ENCODE measurements at places on chromosomes 2 and 18. TPM values are rescaled to one million over a fixed set of nuclear protein-coding genes. Genes with fewer than 3 reads are reported as not detected.

DNA sequence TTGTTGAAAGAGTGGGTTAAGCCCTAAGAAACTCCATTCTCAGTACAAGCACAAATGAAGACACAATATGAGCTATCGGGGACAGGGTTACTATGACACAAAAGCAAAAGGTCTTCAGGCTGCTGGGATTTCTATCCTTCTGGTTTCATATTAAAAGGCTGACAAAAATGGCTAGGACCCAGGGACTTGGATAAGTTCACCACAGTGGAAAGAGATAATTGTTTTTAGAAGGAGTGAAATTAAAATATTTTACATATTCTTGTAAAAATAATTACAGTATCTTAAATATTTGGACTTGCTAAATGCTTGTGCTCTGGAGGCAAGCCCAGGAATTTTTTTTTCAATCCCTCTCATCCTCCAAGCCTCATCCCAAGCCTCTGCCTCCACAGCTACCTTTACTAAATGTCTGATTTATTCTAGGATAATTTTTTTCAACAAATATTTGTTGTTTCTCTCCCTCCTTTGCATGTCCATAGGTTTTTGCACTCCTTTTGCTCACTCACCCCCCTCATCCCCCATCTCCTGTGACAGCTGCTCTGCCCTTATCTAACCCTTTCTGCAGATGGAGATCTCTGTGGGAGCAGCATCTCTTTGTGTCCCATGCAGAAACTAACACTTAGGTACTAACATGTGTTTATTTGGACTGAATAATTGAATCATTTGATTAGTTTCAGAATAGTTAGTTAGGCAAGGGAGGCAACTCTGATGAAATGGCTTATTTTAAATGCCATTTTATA is 47.8 kb upstream of the NABP1 start:
- no peak overlapping the region for H3K4me3 ChIP-seq
- no peak overlapping the region for H3K27ac ChIP-seq
- no peak for DNase-seq
- H3K4me1 ChIP-seq = no peaks in the 10 kb centered on the region

DNA sequence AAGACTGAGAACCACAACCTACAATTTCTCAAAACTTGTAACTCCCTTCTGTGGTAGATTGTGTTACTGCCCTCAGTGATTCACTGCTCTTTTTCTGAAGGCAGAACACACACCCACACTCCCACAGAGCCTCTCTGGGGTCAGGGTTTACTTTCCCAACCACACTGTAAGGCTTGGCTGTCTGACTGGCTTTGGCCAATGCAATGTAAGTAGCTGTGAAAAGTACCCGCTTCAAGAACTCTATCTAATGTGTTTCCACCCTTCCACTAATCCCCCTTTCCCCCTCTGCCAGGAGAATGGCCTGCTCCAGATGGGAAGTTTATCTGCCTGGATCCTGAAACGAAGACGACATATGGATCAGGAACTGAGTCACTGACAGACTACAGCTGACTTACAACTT is 222.7 kb downstream of the CDH2 start:
- H3K27me3 ChIP-seq = no peaks in the 10 kb centered on the region
- no peaks in the 10 kb centered on the region for H3K4me1 ChIP-seq
- H3K27ac ChIP-seq = no peak overlapping the region
- H3K36me3 ChIP-seq = no peaks in the 10 kb centered on the region

GRCh38 chr18:75323821-75324585 is 103.5 kb downstream of the SMIM21 start:
- no peak for DNase-seq
- H3K27me3 ChIP-seq = peaks cover 2% of the 10 kb centered on the region
- H3K36me3 ChIP-seq = no peaks in the 10 kb centered on the region
- H3K27ac ChIP-seq = no peak overlapping the region

DNA sequence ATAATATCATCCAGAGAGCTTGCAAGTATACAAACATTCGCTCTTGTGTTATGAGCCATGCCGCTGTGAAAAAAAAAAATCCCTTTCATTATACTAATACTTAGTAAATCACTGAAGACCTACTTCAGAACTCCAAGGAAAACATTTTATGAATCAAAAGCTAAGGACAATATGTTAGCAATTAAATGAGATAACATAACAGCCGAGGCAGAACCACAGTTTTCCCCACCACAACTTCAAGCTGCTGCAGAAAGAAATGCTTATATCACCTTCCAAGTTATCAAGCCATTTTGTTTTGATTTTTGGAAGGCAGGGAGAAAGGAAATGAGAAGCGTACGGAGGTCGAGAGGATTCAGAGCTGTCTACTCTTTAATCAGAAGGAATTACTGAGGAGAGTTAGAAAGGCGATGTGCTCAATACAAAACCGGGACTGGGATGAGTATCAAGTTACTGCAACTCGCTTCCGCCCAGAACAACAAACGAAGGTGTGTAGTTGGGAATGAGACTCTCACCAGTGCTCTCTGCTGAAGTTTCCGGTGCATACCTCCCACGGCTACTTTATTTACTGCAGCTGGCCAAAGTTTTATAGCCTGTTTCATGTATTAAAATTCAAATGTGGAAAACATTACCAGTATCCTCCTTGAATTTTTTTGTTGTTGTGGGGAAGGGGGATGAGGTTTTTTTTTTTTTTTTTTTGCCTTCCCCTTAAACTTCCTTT is 292.2 kb upstream of the CCDC68 start:
- H3K4me1 ChIP-seq = peaks cover 8% of the 10 kb centered on the region
- DNase-seq = peak; percentile 7
- no peaks in the 10 kb centered on the region for H3K36me3 ChIP-seq
- no peak overlapping the region for H3K27ac ChIP-seq
- no peak overlapping the region for H3K4me3 ChIP-seq
- H3K27me3 ChIP-seq = no peaks in the 10 kb centered on the region

DNA sequence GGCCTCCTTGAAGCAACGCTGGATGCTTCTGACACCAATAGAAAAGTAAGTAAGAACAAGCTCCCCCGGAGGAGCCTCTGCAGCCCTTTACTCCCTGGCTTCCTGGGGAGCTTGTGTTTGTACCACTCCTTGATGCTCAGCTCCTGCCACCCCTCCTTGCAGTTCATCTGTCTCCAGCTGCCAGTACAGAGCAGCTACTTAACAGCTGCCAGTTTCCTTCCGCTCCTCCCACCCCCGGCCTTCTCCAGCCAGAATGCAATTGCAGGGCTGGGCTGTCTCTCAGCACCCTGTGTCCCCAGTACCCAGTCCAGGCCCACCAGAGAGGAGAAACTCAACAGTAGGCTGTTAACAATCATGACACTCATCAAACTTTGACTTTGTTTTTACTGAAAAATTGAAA is 109.4 kb downstream of the AOX1 start:
- H3K36me3 ChIP-seq = no peaks in the 10 kb centered on the region
- no peaks in the 10 kb centered on the region for H3K27me3 ChIP-seq
- H3K4me3 ChIP-seq = no peak overlapping the region
- no peaks in the 10 kb centered on the region for H3K4me1 ChIP-seq
- DNase-seq = no peak

- H3K27me3 ChIP-seq = no peaks in the 10 kb centered on the region
- H3K27ac ChIP-seq = no peak within 1 kb of the TSS
- H3K36me3 ChIP-seq = no peaks in the 10 kb centered on the region
- no peak for DNase-seq
- H3K4me1 ChIP-seq = no peaks in the 10 kb centered on the region
Measured at GRCh38 chr2:174764280-174765255, at the start of gene CHRNA1. Gene CHRNA1, minus strand, starts transcription at chr2:174764472. Its CDS starts 78 bp downstream, at chr2:174764394.

GRCh38 chr18:27109451-27109850 is 75.7 kb downstream of the CHST9 start:
- no peak overlapping the region for H3K4me3 ChIP-seq
- no peak for DNase-seq
- no peaks in the 10 kb centered on the region for H3K27me3 ChIP-seq
- H3K4me1 ChIP-seq = no peaks in the 10 kb centered on the region
- no peak overlapping the region for H3K27ac ChIP-seq

- H3K27me3 ChIP-seq = no peaks in the 10 kb centered on the region
- H3K36me3 ChIP-seq = no peaks in the 10 kb centered on the region
- no peak for DNase-seq
- no peak overlapping the region for H3K27ac ChIP-seq
- no peaks in the 10 kb centered on the region for H3K4me1 ChIP-seq
- H3K4me3 ChIP-seq = no peak overlapping the region
Measured at GRCh38 chr2:82837588-82838304, 1621.3 kb downstream of the SUCLG1 start.

- DNase-seq = no peak
- no peak overlapping the region for H3K4me3 ChIP-seq
- no peaks in the 10 kb centered on the region for H3K36me3 ChIP-seq
- no peaks in the 10 kb centered on the region for H3K27me3 ChIP-seq
Measured at GRCh38 chr2:14761118-14761517, 128.6 kb downstream of the LRATD1 start.

DNA sequence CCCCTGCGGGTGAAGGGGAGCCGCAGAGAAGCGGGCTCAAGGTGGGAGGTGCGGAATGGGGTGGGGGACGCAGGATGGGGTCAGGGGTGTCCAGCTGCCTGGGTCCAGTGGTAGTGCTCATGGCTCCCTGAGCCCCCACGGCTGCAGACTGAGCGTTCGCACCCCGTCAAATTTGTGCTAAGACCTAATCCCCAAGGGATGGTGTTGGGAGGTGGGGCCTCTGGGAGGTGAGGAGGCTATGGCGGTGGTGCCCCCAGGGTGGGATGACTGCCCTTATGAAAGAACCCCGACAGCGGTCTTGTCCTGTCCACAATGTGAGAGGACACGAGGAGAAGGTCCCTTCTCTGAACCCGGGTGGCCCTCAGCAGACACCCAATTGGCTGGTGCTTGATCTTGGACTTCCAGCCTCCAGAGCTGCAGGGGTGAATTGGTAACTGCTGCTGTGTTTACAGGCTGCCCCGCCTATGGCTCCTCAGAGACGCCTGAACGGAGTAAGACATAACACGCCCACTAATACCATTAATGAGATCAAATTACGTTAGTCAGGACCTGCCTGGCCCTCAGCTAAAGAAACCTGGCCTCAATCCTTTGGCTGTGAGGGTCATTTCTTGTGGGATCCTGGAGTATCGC is 42.6 kb downstream of the PXDN start:
- no peak for DNase-seq
- no peak overlapping the region for H3K27ac ChIP-seq
- H3K4me1 ChIP-seq = no peaks in the 10 kb centered on the region
- H3K36me3 ChIP-seq = no peaks in the 10 kb centered on the region
- no peaks in the 10 kb centered on the region for H3K27me3 ChIP-seq

DNA sequence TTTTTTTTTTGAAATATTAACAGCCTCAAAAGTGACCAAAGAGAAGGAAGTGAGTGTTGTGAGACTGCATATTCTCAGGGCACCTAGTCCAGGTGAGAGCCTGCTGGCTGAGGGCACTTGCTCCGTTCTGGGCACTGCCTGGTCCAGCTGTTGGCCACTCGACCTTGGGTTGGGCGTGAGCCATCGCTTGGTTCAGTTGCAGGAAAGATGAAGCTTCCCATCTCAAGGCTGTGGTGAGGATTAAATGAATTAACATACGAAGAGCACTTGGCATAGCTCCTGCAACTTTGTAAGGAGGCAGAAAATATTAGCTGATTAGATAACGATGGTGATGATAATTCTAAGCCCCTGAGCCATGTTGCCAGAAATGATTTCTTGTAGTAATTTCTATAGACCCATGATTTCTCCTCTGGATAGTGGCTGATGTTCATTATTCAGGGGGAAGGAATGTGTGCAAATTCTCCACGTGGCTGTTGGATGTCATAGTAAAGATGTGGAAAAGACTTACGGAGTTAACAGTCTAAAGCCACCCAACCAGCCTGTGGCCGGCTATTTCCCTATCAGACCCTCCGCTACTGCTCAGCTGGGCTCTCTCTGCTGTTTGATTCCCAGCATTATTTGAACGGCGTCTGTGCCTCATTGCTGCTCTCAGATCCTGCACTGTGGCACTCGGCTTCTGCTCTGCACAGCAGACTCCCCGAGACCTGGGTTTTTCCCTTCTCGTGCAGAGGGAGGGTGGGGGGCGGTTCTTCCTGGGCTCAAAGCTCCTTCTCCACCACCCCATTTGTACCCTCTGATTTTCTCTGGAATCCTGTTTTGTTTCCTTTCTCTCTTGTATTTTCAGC is 221.1 kb downstream of the GALR1 start:
- no peak overlapping the region for H3K4me3 ChIP-seq
- no peaks in the 10 kb centered on the region for H3K4me1 ChIP-seq
- no peaks in the 10 kb centered on the region for H3K36me3 ChIP-seq
- no peaks in the 10 kb centered on the region for H3K27me3 ChIP-seq
- no peak for DNase-seq

MAP3K19 gene
- not detected for polyA plus RNA-seq

AMER3 gene
- not detected for polyA plus RNA-seq

ASB18 gene
- polyA plus RNA-seq = not detected

All from small intestine (tissue), 16 donors.